ENCODE measurements at places on chromosomes 6 and 20.

GRCh38 chr6:114421199-114421598 is 78.4 kb upstream of the HS3ST5 start:
- no peak for DNase-seq

DNA sequence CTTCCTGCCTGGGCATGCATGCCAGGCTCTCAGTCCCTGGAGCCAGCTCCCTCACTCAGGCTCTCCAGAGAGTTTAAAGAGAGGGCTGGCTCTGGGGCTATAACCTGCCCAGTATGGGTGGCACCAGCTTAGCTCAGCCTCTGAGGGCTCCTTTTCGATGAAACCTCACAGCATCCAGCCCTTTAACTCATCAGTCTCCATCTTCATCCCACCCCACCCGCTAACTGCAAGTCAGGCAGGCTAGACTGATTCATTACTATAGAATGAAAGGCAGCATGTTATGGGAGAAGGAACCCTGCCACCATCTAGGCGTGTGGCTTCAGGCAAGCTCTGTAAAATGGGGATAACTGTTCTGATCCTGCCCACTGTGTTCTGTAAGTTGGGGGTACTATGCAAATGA is 53.5 kb downstream of the RAB44 start:
- DNase-seq = no peak

GRCh38 chr20:52490711-52491430 is 299.3 kb upstream of the ZFP64 start:
- DNase-seq = no peak

DNA sequence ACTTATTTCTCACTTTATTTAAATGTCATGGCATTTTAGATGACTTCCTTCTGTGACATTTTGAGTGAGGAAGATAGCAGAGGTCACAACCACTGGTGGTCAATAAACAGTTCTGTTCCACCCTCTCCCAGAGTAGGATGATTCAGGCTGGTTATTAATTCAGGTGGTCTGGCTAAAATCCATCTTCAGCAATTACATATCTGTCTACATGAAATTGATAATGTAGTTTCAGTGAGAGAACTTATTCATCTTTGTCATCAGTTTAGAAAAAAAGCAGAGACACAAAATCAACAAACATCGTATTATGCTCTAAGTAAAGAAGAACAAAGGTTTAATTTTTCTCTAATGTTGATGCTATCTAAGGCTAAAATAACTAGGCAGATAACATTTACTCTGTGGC is 525.5 kb downstream of the TENT5A start:
- DNase-seq = no peak

DNA sequence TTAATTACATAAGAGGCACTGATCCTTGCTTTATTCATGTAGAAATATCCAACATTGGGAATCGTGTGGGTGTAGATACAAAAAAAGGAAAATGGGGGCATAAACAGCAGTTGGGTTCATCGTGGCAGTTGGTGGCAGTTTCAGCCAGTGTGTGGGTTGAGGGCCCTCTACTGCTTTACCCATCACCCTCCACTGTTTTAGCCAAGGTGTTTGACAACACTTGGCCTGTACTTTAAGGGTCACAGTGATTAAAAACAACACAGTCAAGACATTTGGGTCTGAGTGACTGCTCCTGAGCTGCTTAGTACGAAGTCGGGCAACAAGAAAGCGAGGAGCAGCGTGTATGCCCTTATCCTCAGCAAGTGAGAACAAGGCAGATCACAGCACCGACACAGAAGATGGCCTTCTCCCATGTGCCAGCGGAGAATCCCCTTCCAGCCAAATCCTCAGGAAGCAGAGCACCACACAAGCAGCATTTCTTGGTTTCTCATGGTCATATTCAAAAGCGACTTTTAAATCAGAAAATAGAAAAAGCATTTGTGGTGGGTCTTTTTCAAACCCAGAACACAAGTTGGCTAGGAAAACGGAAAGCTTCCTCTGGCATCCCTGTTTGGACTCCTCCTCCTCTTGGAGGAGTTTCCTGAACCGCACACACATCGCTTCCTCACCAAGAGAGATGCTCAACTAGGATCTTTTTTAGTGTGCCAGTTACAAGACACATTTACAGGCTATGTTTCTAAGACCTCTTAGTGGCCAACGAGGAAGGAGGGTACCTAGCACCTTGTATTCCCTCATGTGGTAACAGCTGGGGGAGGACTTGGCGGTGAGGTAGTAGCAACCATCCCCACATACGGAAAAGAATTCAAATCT is 23.5 kb downstream of the EIF2S2 start:
- DNase-seq = no peak

Data from stimulated activated CD4-positive, alpha-beta T cell treated with anti-CD3 and anti-CD28 coated beads, Interleukin-2, amount 100 ng/mL, for 4 hours (primary cell).